GM10248 (cell line): ENCODE measurements at places on chromosomes 3 and 15.

DNA sequence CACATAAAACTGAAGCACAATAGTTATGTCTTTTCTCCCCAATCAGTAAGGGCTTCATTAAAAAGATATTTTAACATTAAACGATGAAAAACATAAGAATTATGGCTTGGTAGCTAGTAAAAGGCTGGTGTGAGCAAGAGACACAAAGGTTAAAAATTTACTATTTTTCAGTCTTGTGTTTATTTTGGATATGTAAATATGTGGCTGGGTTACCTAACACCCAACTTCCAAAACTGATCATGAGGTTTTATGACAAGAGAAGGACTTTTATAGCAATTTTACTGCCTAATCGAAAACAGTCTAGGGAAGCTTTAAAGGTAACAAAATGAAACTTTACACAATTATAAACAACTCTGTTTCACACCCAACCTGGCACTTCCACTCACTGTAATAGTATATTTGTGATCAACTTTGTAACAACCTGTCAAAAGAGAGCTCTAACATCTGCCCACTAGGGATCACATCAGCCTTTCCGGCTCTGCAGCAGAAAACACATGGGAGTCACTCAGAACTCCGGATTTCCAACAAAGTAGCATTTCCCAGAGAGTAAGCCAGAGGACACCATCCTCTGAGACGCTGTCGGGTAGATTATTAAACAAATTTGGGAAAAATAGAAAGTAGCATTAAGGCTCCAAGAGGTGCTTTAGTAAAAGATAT is 123.4 kb upstream of the C2CD4B start:
- DNase-seq, result no peak

GRCh38 chr3:139448104-139448503 is 28.2 kb downstream of the RBP2 start:
- no peak for DNase-seq

GRCh38 chr3:48088056-48088748 is 72.0 kb upstream of the MAP4 start:
- no peak for DNase-seq

GRCh38 chr3:24521420-24522145 is 26.9 kb upstream of the THRB start:
- DNase-seq, result no peak

- no peak for DNase-seq
Observed at GRCh38 chr15:57395292-57395691, 19.0 kb downstream of the CGNL1 start.

GRCh38 chr3:136142592-136142991 is 53.5 kb downstream of the MSL2 start:
- DNase-seq, result no peak

DNA sequence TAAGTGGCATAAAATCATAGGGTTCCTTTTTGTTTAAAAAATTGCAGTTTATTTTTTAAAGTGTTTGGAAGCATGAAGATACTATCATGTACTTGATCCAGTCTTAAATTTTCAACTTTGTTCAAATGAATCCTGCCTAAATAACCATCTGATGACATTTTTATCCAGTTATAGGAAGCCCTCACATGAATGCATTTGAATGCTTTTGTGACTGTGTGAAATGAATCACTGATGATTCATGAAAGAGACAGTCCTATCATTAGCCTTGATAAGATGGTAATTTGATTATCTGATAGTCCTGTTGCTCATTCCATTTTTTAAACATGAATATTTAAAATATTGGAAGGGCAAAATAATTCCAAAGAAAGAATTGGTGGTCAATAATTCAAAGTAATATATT is 401.9 kb upstream of the ROBO2 start:
- no peak for DNase-seq

- DNase-seq, result no peak
Observed at GRCh38 chr3:116441652-116442051, 3.6 kb downstream of the LSAMP start.

GRCh38 chr15:89358435-89358754 is 23.8 kb upstream of the POLG start:
- DNase-seq, result no peak

GRCh38 chr15:57820119-57820518 is 113.6 kb downstream of the POLR2M start:
- no peak for DNase-seq

- DNase-seq, result no peak
Observed at GRCh38 chr15:80081390-80081789, 21.9 kb downstream of the ZFAND6 start.

- DNase-seq, result no peak
Observed at GRCh38 chr3:34844323-34844620, 795.1 kb upstream of the ARPP21 start.

GRCh38 chr15:52408823-52409222 is 113.2 kb upstream of the MYO5C start:
- DNase-seq, result no peak

GRCh38 chr3:66738625-66739365 is 238.0 kb upstream of the LRIG1 start:
- DNase-seq, result no peak
